Activated T-cell treated with anti-CD3 and anti-CD28 coated beads, Interleukin-2, amount 50 U/mL, for 72 hours (primary cell): ENCODE measurements at places on chromosomes 12 and 14. TPM values are rescaled to one million over a fixed set of nuclear protein-coding genes. Genes with fewer than 3 reads are reported as not detected.

DNA sequence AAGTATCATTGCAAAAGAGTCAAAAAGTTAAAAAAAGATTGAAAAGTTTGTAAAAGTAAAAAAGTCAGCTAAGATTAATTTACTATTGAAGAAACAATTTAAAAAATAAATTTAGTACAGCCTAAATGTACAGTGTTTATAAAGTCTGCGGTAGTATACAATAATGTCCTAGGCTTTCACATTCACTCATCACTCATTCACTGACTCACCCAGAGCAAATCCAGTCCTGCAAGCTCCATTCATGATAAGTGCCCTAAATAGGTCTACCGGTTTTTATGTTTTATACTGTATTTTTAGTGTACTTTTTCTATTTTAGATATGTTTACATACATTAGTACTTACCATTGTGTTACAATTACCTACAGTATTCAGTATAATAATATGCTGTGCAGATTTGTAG lies 43.9 kb upstream of the ABCC9 start:
- DNase-seq, result no peak

- peak; percentile 81 for DNase-seq
These were observed 10.1 kb downstream of the NUDT4 start for GRCh38 chr12:93387780-93388179.

GRCh38 chr14:24351517-24351916 lies 11.7 kb upstream of the RIPK3 start:
- DNase-seq, result no peak

DNA sequence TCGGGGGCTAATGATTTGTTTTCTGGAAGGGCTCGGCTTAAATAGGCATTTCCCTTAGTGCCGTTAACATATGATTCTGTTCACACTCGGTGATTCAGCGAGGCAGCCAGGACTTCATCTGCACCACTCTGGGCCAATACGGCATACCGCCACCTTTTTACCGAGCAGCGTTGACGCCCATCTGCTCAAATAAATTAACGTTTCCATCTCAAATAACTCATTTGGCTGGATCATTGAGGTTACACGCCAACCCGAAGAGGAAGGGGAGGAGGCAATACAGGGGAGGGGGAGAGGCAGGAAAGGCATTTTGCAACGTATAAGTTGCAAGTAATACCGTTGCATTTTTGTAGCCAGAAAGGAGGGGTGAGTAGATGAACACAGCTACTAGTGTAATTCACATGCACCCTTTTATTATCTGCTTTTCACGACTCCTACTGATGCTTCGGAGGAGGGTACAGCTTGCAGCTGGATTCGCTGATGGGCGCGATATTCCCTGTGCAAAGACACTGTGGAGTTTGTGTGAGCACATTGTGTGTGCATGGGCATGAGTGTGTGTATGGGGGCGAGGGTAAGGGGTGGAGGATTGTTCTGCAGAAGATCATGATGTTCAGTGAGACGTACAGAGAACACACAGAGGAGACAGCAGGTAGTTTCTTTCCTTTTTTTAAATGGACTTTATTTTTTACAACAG lies 45.9 kb downstream of the MAP1LC3B2 start:
- DNase-seq, result no peak

- no peak for DNase-seq
These were observed 8.7 kb downstream of the HDAC7 start for GRCh38 chr12:47811072-47811396.

GRCh38 chr14:98018628-98019027 lies 1221.4 kb downstream of the VRK1 start:
- peak; percentile 40 for DNase-seq

The KRT76 gene
- not detected for total RNA-seq

GRCh38 chr14:106487600-106487999 lies 961.2 kb downstream of the TMEM121 start:
- no peak for DNase-seq

- DNase-seq, result no peak
These were observed 1.1 kb downstream of the CYP46A1 start for GRCh38 chr14:99685151-99685591.

- DNase-seq, result no peak
These were observed 49.0 kb downstream of the CACNA1C start for GRCh38 chr12:2101771-2102170.

- no peak for DNase-seq
These were observed 11.9 kb downstream of the AEBP2 start for GRCh38 chr12:19451196-19451595.

GRCh38 chr14:88961214-88961613 lies 136.8 kb downstream of the TTC8 start:
- DNase-seq, result no peak

- DNase-seq, result peak; percentile 47
These were observed 91.9 kb downstream of the TMEM30B start for GRCh38 chr14:61188978-61189808.

DNA sequence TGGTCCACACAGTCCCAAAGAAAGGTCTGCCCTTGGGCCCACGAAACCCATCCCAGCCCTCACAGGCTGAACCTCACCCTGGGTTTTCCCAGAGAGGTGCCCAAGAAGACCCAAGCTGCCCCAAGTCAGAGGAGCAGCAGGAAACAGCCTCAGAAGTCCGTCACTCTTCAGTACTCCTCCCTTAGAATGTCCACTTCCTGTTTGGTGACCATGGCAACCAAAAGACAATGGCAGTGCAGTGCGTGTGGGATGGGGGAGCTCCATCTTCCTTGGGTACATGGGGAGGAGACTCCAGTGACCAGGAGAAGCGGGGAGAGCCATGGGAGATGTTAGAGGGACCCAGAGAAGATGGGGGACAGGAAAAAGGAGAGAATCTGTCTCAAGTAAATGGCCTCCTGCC lies 11.3 kb downstream of the SELPLG start:
- no peak for DNase-seq

The CIROP gene
- not detected for total RNA-seq

The C12orf75 gene
- 73.0 TPM for total RNA-seq

GRCh38 chr12:53097207-53097563 lies 282 bp upstream of the IGFBP6 start:
- no peak for DNase-seq

The FGF23 gene
- total RNA-seq, result not detected

The ART4 gene
- total RNA-seq, result not detected

The IL26 gene
- total RNA-seq, result 0.53 TPM

DNA sequence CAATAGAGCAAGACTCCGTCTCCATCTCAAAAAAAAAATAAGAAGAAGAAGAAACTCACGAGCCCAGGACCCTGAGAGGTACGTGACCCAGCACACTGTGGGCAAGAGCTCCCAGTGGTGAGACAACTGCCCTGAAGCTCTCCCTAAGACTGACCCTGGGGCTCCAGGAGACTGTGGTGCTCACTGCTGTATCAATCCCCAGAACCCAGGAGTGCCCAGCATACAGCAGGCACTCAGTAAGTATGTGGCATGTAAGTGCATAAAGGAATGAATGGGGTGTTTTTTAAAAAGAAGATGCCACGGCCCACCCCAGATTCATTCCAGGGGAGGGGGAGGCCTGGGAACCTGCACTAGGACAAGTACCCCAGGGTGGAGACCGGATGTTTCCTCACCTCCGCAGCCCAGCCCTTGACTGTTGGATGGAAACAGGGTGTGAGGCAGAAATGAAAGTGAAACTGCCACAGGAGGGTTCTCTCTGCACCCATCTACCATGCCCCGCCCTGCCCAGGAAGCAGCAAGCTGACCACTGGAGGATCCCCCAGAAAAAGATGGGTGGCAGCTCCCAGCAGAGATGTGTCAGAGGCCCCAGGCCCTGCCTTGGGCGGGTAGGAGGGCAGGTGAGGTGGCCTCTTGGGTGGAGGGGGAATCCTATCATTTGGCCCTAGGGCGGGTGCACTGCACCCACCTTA lies 12.2 kb downstream of the ITPK1 start:
- peak; percentile 80 for DNase-seq

DNA sequence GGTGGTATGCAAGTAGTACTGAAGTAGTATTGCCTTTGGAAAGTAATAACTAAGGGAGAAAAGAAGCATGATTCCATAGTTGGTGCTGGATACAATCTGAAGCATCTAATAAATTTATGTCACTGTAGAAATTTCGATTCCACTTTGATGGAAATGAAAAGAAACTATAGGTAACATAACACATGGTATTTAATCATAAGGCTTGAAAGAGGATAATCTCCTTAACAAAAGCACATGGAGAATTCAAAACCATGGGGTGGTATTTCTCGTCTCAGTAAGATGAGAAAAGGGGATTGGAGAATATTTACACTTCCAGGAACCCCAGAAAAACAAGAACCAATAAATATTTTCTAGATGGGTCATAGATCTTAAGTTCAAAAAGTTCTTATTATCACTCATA lies 72.7 kb downstream of the NDUFA12 start:
- DNase-seq, result no peak

The DAO gene
- not detected for total RNA-seq

DNA sequence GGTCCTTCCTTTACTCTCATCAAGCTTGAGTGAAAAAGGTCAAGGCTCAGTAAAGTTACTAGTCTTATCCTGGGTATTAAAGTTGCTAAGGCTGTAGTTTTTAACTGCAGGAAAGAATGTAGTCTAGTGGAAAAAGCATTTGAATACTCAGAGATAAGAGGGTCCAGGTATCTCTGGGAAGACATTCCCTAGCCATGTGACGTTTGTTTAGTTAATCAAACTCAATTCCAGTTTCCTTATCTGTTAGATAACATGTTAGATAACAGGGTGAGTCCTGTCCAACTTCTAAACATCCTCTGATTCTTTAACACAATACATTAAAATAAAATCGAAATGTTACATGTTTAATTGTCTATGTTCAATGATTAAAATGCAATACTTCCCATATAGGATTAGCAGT lies 720.7 kb upstream of the LMO3 start:
- no peak for DNase-seq

- peak; percentile 22 for DNase-seq
These were observed 1.4 kb upstream of the FOXN4 start for GRCh38 chr12:109310247-109311125.

DNA sequence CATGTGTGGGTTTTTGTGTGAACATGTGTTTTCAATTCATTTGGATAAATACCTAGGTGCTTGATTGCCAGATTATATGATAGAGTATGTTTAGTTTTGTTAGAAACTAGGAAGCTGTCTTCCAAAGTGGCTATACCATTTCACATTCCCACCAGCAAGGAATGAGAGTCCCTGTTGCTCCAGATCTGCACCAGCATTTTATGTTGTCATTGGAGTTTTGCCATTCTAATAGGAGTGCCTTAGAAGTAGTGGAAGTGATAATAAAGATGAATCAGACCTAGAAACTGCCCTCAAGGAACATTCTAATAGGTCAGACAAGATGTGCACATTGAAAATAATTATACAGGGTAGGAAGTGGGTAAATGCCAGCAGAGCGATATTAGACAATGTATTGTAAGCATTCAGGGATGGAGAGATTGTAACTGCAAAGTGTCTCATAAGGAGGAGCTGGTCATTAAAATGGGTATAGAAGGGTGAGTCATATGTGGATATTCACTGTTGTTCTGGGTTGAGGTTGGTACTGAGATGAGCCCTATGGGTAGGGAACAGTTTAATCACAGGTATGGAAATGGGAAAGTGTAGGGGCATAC lies 71.4 kb downstream of the MNAT1 start:
- no peak for DNase-seq

GRCh38 chr14:24542346-24542936 lies 33.6 kb downstream of the CTSG start:
- no peak for DNase-seq

- no peak for DNase-seq
These were observed 63.9 kb downstream of the FOXN3 start for GRCh38 chr14:89352976-89353765.

The TMTC2 gene
- total RNA-seq, result 9.0 TPM

GRCh38 chr12:3241621-3242020 lies 164.4 kb downstream of the TSPAN9 start:
- no peak for DNase-seq

The ZCCHC8 gene
- 53.9 TPM for total RNA-seq

The TMEM179 gene
- not detected for total RNA-seq

GRCh38 chr12:112677050-112677765 lies 114.3 kb upstream of the RPH3A start:
- no peak for DNase-seq

The RNASE3 gene
- not detected for total RNA-seq

DNA sequence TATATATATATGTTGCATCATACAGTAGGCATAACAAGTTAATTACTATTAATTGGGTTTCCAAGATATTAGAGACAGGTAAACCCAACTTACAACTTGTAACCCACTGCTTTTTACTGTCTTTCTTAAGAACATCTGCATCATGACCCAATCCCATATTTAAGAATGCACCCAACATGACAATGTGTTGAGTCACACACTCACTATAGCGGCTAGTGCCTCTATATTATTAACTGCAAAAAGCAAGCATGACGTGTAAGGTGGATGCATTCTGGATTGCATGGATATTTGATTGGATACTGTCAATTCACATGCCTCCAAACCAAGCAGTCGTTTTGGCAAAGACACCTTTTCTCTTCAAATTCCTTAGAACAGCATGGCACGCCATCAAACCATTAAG lies 68.2 kb downstream of the KSR2 start:
- DNase-seq, result no peak

DNA sequence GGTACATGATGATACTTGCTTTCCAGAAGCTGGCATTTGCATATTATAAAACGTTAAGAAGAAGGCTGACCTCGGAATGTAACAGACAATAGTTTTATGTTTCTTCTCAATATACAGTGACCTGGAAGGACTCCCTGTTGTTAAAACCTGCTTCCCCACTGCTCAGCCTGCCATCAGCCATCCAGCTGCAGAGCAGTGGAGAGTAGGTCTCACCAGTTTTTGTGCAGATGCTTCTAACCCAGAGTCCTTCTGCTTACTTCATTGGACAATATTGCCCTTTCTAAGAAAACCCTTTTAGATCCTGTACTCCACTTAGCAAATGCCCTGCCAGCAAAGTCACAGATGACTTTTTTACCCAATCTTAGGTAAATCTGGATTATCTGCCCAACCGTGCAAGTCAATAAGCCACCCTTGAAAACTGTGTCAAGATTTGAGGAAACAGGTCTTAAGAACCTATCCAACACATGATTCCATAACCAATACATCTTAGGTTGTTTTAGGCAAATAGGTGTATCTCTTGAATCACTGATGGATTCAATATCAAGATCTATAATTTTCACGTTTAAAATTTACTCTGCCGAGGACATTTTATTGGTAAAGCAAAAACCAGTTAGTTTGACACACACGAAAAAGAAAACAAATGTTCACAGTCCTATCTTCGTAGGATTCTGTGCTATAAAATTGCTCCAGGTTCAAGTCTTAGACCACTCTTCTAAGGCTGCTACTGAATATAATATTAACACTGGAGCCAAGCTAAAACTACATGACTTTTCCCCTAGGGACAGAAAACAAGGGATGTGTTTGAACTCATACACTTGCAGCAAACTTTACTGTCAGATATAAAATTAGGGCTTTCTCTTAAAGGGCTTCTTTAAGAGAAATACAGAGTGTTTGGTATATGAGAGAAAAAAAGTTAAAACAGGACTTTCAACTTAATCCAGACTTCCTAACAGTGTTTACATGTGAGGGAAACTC lies 5.7 kb downstream of the PHLDA1 start:
- DNase-seq, result no peak

The PPHLN1 gene
- total RNA-seq, result 56.9 TPM
